T1000 (cell line): ENCODE measurements at places on chromosomes 7 and 10.

DNA sequence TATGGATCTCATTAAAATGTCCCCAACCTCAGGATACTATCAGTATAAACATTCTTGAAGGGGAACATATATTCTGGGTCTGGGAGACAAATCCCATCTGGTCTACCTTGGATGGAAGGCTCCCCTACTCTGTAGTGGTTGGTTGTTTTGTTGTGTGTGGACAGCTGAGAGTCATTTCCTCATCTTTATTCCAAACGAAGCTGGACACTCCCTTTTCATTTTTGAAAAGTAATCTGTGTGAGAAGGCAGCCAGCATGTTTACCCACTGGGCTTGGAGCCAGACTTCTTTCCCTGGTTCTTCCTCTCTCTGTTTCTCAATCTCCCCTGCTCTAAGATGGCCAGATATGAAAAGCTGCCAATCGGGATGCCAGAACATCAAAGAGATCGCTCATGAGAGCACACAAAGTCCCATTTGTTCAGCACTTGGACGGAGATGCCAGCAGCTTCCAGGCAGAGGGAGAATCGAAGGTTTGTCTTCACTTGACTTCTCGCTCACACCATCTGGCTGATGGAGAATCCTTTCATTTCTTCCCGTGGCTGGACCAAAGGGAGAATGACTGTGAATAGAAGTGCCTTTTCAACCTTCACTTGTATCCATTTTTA lies 108.1 kb upstream of the AGR3 start:
- peak; percentile 23 for DNase-seq

GRCh38 chr7:148962823-148963582 lies 65.3 kb downstream of the PDIA4 start:
- DNase-seq = peak; percentile 15

DNA sequence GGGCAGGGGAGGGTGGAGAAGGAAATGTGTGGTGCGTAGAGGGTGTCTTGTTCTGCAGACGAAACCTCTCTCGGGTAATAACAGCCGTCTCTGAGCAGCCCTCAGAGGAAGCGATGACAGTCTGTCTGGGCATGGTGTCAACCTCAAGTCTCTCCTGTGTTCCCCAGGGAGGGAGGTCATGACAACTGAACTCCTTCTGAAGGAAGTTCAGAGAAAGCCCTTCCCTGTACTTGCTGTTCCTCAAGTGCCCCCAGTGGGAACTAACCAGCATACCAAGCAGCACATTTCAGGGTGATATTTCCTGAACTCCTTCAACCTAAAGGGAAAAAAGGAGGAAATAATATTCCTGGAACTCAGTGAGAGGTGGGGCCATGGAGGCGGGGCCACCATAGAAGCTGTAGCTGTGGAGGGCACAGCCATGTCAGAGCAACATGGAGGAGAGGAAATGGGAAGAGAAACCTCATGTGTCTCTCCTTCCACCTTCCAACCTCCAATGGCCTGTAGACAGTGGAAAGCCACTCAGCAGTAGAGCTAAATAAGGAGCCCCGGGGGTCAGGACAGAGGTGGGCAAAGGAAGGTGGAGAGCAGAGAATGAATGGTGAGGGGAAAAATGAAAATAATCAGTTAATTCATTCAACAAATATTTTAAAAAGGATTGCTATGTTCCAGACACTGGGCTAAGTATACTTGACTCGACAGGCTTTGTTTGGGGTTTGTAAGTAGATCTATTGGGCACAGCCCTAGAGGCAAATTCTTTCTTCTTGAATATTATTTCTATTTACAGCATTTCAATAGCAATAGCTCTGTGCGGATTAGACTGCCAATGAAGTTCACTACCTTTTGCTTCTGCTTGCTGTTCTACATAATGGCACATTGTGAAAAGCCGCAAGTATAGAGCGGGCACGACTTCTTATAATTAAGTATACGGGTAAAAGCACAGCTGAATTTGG lies 61.0 kb upstream of the AOAH start:
- no peak for DNase-seq

DNA sequence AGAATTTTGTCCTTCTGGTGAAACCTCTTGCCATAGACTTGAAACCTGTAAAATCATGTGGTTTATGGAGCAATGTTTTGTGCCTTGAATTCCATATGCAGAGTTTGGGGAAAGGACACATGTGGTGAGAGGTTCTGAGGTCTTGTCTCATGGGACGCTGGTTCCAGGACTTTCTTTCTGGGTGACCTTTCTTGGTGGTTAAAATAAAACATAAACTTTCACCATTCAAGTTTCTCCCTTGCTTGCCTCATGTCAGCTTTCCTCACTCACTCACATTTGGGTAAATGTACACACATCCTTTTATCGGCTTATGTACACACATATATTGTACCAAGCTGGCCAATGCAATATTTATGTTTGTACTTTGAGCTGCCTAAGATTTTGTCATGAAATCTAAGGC lies 144.9 kb upstream of the CELF2 start:
- no peak for DNase-seq

GRCh38 chr10:12644380-12645144 lies 295.2 kb downstream of the CAMK1D start:
- DNase-seq = no peak

DNA sequence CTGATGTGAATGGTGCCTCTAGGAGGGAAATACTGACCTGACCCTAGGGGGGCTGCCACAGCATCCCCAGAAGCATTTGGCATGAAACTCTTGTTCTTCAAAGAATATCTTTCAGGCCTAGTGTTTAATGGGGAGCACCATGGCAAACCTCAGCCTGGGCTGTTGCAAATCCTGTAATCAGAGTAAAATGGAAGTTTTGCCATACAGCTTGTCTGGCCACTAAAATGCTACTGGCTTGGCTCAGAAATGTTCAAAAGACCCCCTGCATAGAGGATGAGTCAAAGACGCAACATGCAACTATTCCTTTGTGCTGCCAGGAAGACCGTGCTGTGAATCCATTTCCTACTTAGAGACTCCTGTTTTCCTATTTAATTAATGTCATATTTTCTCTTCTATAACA lies 26.7 kb downstream of the HECW1 start:
- peak; percentile 22 for DNase-seq

- DNase-seq = no peak
Observed at GRCh38 chr10:55358539-55358938, 557.5 kb upstream of the PCDH15 start.

DNA sequence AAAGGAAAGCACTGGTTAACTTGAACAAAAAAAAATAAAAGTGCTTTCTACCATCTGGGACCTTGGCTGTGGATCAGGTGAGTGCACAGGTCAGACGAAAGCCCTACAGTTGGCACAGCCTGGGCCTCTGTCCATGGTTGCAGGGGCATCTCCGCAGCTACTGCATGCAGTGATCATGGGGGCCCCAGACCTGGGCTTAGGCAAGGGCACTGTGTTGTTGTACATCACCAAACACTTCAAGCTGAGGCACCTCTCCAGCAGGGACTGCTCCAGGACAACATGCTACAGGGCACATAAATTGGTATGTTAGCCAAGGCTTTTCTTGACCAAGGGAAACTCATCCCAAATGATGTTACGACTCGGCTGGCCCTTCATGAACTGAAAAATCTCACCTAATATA lies 23.5 kb downstream of the KLHL7 start:
- DNase-seq = no peak

- no peak for DNase-seq
Observed at GRCh38 chr7:80278737-80279136, 144.1 kb downstream of the GNAI1 start.

DNA sequence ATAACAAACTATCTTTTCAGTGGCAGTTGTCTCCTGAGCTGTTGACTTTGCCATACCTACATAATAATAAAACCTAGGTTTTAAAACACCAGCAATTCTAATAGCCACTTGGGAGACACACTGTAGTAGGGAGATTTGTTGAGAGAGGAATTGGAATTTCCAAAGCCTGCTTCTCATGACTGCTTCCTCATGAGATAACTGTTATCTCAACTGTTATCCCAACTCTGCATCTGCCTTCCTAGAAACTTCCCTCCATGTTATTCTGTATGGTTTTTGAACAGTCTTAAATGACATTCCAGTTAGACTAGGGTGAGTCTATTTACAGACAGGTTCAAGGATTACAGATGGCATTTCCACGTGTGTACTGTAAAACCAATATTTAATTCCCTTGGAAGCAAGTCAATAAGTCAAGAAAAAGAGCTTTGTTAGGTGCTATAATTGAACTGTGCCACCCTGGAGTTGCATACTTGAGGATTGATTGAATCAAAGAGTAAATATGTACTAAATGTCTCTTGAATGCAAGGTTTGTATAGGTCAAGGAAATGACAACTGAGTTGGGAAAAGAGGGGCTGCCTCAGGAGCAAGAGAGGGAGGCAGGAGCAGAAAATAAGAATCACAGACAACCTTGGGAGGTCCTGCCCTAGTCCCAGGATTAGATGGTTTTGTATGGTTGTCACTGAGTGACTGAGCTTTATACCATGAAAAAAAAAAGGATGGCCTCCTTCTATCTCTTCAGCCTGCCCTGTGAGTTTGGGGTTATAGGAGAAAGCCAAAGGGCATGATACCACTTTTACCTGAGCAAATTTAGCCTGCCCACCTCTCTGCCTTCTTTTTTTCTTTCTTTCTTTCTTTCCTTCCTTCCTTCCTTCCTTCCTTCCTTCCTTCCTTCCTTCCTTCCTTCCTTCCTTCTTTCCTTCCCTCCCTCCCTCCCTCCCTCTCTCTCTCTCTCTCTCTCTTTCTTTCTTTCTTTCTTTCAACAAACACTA lies 9.9 kb upstream of the TM9SF3 start:
- DNase-seq = no peak
